ENCODE measurements at places on chromosomes 12 and 14.

DNA sequence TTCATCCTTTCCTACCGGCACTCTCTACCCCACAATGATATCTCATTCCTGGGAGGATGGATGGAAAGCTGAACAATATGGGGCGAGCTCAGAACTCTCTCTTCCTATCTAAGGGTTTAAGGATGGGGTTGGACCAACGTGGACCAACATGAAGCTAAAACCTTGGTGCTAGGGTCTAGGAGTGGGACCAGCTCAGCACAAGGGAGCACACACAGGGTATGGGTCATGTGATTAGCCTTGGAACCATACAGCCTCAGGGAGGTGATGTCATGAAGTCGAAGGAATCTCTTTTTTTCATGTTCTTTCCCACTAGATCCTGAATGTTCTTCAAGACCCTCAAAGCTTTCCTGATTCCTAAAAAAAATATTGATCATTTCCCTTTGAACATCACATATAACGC, 3.3 kb downstream of the GUCY2C start:
- DNase-seq: no peak

GRCh38 chr12:22117563-22118237, 71.7 kb downstream of the CMAS start:
- no peak for DNase-seq

DNA sequence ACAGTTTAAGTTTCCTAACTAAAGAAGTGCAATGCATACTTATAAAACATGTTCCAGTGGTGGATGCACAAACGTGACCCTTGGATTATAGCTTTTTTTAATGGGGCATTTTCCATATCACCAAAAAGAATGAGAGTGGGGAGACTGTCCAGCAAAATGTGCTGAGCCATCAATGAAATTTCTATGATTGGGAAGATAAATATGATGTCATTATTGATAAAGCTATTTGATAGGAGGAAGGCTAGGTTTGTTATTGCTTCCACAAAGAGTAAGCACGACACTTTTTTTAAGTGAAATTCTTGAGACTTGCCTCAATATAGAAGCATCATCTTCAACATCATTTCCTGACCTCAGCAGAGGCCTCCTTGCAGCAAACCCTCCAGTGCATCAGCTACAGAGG, 174.6 kb upstream of the CLEC14A start:
- DNase-seq: no peak

- DNase-seq: peak; percentile 8
These were observed 56.1 kb downstream of the CAPZA3 start for GRCh38 chr12:18794000-18794399.

- no peak for DNase-seq
These were observed 43.2 kb downstream of the GALNT4 start for GRCh38 chr12:89481213-89481914.

GRCh38 chr14:30757082-30757481, 117.3 kb upstream of the COCH start:
- no peak for DNase-seq

DNA sequence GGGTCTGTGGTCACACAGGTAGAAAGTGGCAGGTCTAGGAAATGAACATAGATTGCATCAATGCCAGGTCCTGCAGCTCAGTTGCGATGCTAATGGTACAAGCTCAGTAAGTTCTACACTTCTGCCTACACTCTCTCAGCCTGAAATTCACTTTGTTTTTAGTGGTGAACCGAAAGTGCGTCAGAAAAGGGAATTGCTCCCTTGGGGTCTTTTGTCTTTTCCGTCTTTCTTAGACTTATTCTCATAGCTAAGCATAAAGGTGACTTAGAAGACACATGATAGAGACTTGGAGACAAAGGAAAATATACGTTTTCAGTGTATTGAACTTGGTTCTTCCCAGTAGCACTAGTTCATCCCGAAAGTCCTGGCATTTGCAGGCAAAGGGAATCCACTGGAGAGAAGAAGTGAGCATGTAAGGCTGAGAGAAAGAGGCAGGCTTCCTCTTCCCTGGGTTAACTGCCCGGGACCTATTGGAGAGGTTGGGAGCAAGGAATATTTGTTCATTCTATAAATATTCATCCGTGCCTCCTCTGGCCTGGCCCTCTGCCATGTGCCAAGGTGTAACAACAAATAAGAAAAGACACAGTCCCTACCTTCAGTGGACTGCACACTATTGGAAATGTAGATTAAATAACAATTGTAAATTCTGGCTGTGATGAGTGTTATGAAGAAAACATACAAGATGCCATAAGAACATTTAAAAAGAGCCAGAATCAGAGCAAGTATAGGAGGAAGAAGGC, 785.8 kb downstream of the MED13L start:
- DNase-seq: no peak

GRCh38 chr14:61152851-61153364, 128.2 kb downstream of the TMEM30B start:
- peak; percentile 96 for DNase-seq

Measured in astrocyte (in vitro differentiated cells and primary cell).